ENCODE measurements at places on chromosomes 4 and X.

- DNase-seq, result no peak
Observed at GRCh38 chrX:46502848-46503247, 42.4 kb downstream of the ZNF674 start.

- peak; percentile 65 for DNase-seq
Observed at GRCh38 chrX:129931411-129932015, 25.5 kb downstream of the UTP14A start.

DNA sequence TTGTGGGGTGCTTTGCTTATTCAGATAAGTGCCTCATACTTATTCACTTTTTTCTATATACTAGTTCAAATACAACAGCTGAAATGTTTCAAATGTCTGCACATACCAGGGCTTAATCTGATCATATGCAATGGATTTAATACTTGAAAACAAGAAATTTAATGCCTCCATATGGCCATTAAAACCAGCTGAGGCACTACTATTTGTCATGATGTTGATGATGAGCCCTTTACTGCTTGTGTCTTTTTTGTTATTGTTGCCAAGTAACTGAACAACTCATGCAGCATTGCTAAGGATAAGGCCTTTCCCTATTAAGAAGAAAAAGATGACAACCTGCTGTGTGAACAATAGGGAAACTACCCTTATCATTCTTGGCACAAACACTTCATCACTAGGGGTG is 52.5 kb downstream of the MAGEB10 start:
- DNase-seq, result no peak

DNA sequence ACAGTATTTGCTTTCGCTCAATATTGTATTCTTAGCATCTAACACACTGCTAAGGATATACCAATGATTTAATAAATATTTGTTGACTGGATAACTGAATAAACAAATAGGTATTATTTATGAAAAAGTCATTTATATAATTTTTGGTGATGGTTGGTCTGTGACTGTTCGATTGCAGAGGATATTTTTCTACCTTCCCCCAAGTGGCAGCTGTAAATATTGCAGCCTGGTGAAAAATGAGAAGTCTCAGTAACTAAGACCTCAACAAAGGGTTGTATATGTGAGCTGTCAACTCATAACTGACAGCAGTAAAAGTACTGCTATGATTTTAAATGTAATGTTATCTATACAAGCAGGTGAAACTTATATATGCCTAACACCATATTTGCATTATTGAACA is 36.0 kb downstream of the HTR2C start:
- no peak for DNase-seq

DNA sequence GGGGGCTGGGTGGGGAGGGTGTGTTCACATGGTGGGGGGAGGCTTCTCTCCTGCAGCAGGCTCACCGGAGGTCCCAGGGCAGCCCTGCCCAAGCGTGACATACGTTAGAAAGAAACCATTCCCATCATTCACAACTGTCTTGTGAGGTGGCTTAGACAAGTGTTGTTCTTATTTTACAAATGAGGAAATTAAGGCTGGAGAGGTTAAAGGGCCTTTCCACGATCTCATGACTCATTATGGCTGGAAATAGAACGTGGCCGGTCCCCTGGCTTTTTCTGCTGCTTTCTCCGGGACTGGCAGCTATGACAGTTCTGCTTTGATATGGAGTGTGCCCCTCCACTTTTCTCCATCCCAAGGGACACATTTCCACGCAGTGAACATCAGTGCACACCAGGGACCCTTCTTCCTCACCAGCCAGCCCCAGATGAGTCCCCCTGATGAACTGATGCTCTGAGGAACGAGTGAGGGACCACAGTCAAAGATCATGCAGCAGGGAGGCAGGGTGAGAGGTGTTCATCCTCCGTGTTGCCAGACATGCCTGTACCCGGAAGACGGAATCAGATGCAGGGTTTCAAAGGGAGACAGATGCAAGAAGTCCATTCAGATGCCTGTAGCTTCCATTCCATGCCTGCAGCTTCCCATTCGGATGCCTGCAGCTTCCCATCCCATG is 64.0 kb upstream of the ACSL1 start:
- no peak for DNase-seq

GRCh38 chr4:185811509-185812364 is at the start of gene SORBS2:
SORBS2 (minus strand) TSS chr4:185812194; CDS start chr4:185690571, 121,623 bp downstream.
- DNase-seq, result no peak

DNA sequence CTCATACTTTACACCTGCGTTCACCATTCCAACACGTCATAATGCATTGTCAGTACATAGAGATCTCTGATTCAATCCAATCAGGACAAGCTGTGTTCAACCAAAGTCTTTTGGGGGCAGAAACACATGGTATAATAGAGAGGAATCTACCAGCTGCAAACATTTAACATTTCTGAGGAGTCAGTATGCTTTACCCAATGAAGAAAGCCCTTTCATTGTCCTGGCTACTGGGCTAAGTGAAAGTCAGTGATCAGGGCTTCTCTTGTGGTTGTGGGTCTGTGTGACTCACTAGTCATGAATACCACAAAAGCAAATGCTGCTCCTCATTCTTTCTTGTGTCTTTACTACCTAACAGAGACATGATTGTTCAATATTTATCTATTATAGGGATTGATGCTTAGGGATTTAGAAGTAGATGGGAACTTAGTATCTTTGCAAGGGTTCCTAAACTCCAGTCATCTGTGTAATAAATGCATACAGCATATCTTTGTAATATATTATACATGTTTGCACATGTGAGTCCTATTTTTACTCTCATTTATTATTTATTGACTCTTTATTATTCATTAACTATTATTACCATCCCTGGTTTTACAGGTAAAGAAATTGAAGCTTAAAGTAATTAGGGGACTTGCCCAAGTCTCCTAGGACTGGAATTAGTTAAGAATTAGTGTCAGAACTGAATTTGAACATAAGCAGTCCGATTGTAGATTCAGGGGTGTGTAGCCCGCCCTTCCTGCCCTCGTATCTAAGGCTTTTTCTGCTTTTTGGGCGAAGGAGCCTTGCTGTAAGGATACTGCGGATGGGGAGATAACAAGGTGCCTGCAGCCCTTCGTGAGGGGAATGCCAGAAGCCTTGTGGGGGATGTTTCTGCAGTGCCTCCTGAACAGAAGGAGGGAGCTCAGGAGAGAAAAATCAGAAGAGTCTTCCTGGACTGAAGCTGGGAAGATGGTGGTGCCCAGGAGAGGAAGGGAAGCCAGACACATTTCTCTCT is 353.1 kb upstream of the BOD1L1 start:
- DNase-seq, result no peak

DNA sequence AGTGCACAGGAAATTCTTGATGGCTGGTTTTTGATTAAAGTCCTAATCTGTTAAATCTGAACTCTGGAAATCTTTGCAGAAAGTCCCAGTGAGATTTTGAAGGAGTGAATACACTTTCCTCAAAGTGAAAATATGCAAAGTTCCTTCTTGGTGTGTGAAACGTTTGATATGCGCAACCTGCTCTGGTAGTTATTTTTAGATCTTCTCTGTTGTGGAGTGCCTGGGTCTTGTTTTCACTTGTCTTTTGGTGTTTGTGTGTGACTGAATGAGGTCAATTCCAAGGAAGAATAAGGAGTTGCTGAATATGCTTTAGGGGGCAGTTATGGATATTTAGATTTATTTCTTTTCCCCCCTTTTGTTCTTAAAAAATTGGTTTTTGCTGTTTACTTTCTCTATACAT is 41.7 kb downstream of the SCML1 start:
- DNase-seq, result no peak

DNA sequence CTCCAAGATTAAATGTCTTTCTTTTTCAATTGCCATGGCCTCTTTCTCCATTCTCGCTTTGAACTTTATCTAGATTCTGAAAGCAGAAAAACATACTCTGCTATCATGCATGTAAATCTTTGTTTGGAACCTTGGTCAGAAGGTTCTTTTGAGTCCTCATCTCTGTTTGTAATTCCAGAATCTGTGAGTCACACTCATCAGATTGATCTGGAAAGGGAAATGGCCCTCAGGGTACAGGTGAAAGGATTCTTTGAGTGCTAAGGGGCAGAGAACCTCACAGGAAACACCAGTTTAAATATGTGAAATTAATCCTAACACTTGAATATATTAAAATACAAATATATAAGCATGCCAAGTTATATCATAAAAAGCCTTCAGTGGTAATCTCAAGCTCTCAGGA is 211.0 kb upstream of the ADGRL3 start:
- no peak for DNase-seq

GRCh38 chr4:139978692-139979091 is 175.3 kb downstream of the MAML3 start:
- no peak for DNase-seq

DNA sequence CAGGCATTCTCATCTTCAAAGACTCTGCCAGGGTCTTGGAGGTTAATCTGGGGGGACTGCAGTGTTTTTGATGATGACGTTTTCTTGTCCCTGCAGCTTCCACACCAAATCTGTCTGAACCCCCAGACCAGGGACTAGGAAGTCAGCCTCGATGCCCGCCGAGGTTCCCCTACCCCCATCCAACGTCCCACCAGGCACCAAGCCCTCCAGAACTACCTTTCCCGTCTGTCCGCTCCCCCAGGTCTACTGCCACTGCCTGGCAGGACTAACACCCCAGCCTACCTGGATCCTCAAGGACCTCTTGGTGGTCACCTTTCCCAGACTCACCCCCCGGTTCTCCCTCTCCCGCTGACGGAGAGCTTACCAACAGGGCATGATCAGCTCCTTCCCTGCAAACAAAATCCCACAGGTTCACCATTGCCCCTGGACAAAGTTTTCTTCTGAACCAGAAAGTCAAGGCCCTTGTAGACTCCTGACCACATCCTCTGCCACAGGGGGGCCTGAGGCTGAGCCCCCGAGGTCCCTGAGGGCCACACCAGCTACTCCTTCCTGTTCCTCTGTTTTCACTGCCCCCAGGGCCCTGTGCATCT is 40.9 kb downstream of the HMX1 start:
- DNase-seq, result no peak

DNA sequence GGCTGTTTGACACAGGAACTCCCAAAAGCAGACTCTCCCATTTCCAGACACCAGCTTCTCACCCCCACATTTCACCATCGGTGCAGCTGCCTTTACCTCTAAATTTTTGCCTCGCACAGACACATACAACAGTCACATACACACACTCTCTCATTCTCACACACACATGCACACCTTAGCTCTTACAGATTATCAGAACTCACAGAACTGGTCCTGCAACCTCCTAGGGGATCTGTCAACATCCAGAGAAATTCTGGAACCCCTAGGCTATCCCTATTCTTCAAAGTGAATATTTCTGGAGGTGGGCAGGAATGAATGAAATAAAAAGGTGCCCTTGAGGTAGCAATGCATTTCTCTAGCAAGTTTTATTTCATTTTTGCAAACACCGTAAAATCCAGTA is 4.1 kb downstream of the HS6ST2 start:
- DNase-seq, result no peak

GRCh38 chrX:10173331-10173900 is 16.6 kb downstream of the CLCN4 start:
- DNase-seq, result no peak

- DNase-seq, result no peak
Observed at GRCh38 chrX:10749113-10749512, 128.7 kb upstream of the MID1 start.

- no peak for DNase-seq
Observed at GRCh38 chr4:62232814-62233213, 1032.7 kb downstream of the ADGRL3 start.

- peak; percentile 71 for DNase-seq
Observed at GRCh38 chrX:14528629-14529289, 577 bp upstream of the GLRA2 start.

GRCh38 chr4:127708985-127709384 is 21.2 kb upstream of the SLC25A31 start:
- no peak for DNase-seq

DNA sequence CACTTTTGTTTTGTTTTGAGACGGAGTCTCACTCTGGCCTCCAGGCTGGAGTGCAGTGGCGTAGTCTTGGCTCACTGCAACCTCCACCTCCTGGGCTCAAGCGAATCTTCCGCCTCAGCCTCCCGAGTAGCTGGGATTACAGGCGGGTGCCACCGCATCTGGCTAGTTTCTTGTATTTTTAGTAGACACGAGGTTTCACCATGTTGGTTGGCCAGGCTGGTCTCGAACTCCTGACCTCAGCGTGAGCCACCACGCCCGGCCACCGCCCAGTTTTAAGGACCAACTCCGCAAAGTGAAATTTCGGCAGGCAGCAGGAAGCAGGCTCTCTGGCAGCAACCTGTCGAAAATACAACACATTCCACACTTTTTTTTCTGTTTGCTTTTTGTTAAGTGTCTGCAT is 13.4 kb downstream of the DHRSX start:
- no peak for DNase-seq

DNA sequence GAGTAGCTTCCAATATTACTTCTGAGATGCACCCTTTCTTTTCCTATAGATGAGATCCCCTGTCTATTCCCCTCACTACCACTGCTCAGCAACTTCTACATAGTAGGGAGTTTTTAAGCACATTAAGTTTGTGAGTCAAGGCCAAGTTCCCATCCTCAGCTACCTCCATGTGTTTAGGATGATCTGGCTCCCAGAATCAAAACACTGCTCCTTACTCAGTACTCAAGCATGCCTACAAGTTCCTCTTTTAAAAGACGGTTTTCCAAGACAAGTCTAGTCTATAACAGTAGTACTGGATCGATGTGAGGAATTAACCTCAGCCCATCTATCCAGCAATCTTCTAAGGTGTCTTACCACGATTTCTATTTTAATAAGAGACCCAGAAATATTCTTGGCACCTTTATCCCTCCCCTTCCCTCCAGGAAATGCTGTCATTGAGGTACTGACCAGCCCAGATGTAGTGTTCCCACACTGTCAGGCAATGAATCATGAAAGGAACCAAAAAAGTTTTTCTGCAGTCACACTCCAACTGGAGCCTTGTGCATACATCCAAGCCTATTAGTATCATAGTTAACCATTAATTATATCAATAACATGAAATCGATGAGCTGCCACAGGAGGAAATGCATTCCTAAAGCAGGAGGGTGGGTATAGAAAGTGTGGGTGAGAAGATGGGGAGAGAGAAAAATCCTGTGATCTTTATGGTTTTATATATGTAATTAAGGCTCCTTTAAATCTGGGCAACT is 29.6 kb downstream of the AREG start:
- DNase-seq, result no peak

DNA sequence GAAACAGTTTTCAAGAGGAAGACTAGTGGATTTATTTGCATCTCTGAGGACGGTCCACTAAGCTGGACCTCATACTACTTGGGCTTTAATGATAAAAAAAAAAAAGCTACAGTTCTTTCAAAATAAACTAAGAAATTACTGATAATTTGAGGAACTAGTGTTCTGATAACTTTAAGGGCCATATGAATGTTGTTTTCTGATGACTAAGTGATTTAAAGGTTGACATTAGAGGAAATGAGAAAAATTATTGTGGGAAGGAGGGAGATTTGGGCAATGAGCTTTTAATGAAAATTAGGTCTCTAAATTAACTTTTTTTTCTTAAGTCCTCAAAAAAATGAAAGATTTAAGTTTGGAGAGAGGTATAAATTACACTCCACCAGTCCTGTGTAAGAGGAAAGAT is 60.8 kb upstream of the IL2 start:
- no peak for DNase-seq

- DNase-seq, result no peak
Observed at GRCh38 chr4:176043838-176044588, 21.6 kb upstream of the WDR17 start.

Data from activated CD4-positive, alpha-beta T cell treated with anti-CD3 and anti-CD28 coated beads, Interleukin-2, amount 50 U/mL, for 48 hours (primary cell).